ENCODE measurements at places on chromosomes 12 and 14.

DNA sequence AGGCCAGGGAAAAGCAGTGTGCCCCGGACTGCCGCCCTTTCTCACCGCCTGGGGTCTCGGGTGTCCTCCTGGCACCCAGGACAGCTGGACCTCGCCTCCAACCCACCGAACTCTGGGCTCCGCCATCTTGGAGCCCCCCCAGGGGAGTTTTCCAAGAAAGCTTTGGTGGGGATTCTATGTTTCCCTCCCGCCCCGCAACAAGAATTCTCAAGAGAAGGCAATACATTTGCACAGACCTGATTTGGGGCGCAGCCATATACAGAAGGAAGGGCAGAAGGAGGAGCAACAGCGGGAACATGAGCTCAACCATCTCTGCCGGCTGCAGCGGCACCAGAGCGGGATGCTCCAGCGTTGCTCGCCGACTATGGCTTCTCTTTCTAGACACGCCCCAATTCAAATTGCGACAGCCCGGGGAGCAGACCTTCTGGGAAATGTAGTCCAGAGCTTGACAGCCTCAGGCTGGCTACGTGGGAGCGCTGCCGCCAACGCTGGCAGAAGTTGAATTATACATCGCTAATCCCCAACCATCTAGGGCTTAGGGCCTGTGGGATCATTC lies at the start of gene RDH11:
Gene RDH11, minus strand, starts transcription at position 371 of the 556 bp plus-strand sequence. Its CDS starts 61 bp downstream, at position 310.
- peak; percentile 76 for DNase-seq

DNA sequence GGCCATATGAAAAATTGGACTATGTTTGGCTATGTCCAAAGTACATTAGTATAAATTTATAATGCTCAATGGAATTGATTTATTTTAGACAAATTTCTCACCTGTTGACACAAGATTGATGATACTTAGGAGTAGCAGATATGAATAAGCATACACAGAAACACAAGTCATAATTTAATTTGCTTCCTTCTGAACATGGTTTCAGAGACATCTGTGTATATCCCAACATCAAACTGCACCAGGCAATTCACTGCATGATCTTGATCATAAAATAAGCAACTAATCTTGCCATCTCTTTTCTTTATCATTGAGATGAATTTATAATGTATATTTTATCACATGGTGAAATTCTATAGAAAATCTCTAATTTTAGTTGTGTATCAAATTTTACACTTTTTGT lies 3.8 kb downstream of the CLECL1 start:
- DNase-seq: no peak

DNA sequence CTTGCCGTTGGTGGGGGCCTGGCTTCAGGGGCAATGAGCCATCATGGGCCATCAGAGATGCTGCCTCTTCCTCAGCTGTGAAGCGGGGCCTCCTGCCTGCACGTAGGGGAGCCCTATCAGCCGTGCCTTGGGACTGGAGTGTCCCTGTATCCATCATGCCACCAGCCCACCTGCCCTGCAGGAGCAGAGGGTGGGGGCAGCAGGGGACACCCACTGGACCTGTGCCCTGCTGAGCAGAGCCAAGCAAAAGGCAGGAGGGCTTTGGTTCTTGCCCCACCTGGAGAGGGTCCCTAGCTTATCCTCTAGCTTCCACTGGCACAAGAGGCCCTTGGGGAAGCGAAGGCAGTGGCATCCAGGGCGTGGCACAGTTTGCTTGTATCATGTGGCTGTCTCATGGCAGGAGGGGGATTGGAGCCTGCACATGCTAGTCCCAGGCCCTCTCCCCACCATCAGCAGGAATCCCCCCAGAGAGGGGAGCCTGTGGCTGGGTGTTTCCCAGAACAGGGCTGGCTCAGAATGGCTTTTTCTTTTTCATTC lies 10.1 kb downstream of the ADSS1 start:
- no peak for DNase-seq

DNA sequence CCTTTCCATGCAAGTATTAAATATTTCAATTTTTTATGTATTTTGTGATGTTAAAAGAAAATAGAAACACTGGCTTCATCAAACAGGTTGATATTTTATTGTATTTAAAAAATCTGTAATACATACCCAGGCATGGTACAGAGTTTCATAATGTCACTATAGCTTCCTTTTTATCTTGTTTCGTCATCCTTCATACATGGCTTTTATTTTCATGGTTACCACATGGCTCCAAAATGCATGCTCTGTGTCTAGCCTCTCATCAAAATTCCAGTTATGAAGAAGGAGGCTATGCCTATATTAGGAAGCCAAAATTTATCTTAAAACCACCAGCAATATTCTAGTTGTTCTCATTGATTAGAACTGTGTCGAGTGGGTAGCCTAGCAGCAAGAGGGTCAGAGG lies 464.8 kb downstream of the BTG1 start:
- DNase-seq: no peak

DNA sequence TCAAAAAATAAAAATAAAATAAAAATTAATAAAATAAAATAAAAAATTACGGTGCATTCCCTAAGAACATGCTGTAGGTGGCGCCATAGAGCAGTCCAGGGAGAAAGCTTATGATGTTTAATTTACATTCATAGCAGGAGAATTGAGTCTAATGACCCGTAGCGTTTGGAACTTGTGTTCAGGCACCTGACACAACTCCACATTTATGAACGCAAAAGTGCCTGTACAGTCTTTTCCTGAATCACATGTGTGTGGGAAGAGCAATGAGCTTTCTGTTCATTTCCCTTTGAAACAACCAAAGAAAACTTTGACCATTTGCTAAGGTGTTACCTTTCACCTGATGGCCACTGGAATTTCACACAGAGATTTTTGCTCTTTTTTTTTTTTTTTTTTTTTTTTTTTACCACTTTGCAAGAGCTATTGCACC lies 60.6 kb upstream of the KCNA1 start:
- peak; percentile 26 for DNase-seq

DNA sequence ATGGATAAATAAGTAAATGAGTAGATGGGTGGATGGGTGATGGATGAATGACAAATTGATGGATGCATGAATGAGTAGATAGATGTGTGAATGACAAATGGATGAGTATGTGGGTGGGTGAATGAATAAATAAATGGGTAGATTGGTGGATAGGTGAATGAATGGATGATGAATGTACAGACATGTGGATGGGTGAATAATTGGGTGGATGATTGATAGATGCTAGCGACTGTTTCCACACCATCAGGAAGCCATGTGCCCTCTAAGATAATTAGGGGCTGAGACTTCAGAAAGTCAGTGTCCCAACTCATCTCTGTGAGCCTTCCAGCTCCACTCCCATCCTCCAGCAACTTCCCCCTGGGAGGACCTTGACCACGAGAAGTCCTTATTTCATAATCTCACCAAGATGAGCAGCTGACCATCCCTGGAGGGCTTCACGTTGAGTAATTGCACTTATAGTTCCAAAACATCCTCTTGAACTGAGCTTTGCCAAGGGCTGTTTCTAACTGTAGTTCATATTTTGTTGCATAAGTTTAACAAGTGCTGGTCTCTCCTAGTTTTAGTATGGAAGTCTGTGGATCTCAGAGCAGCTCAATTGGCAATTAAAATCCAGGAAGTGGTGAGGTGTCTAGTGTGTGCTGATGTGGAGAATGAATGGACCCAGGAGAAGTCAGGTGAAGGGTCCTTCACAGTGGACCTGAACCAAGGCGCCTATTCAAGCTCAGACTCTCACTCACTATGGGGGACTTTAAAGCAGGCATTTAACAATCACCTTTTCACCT lies 295.7 kb downstream of the ADGRD1 start:
- no peak for DNase-seq

DNA sequence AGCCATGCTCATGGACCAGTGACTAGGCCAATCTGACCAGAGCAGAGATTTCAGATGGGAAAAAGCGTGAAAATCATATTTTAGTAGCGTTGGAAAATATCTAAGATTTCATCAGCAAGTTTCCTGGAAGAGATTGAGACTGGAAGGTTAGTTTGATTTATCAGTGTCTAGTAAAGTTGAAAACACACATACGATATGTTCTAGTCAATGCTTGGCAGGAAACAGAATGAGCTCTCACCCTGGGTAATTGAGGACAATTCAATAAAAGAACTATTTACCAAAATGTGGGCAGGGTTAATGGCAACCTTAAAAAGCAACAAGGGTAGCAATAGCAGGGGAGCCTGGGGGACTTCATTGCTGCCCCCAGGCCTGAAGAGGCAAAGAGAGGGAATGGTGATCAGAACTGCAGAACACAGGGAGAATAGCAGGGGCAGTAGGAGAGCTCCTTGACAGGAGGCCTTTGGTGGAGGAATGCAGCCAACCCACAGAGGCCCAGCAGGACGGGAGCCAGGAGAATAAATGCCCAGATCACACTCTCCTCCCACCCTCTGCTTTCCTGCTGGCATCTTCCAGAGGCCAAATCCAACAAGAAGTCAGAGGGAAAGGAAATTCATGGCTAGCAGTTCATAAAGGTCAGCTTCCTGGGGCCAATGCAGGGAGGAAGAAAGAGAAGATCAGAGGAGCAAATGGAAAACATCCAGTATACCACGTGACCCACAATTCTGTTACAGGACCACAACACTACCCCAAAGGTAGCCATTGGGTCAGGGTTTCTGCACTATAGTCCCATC lies 27.6 kb upstream of the LRP6 start:
- DNase-seq: no peak

GRCh38 chr12:122116707-122117535 lies 38.4 kb downstream of the MLXIP start:
- no peak for DNase-seq

DNA sequence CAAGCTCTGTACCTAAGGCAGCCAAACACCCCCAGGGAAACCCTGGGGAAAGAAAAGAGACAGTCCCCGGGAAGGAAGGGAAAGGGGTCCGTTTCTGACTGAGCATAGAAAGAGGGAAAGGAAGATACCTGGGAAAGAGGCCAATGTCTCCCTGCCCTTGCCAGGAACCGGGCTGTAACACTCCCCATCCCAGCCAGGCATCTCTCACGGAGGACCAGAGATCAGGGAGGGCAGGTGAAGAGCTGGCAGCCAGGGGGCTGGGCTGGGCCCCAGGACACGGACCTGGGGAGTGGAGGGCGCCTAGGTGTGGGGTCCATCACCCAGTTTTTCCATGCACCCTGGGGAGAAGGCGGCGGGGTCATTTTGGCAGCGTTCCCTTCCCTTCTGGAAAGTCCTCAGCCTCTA lies 18.9 kb upstream of the PLEKHH1 start:
- no peak for DNase-seq
